ENCODE measurements at places on chromosomes 3 and 15.

- no peak for DNase-seq
Measured at GRCh38 chr3:73759297-73759711, 134.6 kb upstream of the PDZRN3 start.

DNA sequence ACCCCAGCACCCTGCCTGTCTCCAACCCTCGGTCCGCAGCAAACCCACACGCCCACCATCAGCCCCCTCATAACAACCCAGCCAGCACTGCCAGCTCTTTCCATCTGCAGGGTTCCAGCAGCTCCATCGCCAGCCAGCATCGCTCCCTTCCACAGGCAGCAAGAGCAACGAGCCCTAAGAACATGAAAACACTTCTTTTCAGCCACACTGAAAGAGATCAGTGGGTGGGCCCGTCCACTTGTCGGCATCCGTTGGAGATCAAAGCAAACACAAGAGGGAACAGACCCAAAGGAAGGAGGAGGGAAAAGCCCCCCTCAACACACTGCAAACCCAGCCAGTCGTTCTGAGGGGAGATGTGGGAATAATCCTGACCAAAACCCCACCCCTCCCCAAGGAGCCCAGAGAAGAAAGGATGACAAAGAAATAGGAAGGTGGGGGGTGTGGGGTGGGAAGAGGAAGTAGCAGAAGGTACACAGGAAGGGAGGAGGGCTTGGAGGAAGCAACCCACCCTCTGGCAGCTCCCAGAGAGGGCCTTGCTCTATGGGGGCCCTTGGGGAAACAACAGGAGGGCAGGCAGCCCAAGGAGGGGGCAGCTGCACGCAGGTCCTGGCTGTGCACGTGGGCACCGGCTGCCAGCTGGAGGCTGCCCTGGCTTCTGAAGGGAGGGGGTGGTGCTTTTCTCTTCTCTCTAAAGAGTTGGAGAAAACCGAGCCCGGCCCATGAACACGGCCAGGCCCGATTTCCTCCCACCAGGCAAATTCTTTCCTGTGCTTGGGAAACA, 473.6 kb upstream of the PROK2 start:
- DNase-seq = no peak

DNA sequence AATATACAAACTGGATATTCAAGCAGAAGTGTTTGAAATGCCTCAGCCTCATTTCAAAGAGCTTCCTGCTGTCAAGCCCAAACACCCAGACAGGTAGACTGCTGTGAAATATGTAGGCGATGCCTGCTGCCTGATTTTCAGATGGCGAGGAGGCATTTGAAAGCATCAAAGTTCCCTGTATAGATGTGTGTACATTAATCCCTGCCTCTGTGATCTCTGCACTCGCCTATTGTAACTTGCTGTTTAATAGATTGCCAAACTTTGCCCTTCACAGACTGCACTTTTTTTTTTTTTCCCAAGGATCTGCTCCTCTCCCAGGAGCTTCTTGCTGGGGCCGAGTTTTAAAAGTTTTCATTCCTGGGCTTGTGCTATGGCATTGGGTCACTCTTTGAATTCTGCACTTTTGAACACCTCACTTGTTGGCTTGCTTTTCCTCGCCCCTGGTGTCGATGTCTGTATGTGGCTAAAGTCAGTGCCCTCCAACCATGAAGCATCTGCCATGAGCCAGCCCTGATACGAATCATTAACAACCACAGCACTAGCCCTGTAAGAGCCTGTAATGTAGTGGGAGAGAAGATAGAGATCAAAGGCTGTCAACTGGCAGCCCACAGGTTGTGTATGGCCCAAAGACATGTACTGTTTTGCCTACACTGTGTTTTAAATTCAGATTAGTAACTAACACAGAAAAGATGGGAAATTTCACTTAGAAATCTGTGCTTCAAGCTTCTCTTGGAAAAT, 287.6 kb upstream of the ICE2 start:
- DNase-seq = no peak

DNA sequence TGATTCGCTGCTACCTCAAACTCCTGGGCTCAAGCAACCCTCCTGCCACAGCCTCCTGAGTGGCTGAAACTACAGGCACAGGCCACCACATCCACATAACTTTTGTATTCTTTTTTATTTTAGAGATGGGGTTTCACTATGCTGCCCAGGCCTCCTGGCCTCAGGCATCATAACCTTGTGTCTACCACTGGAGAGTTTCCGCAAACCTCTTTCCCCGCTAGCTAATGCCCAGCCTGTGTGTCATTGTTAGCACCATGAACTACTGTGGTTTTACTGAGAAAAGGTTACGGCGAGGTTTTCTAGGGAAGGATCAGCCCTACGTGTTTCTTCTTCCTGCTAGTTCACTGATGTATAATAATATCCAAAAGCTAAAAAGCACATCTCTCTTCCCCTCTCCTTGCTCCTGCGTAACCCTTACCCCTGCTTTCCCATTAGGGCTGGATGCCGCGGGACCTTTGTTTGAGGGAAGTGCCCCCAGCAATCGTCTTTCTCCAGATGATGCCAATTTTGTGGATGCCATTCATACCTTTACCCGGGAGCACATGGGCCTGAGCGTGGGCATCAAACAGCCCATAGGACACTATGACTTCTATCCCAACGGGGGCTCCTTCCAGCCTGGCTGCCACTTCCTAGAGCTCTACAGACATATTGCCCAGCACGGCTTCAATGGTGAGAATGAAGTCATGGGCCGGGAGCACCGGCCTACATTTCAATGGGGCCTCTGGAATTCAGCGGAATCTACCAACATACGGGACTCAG, 113.7 kb downstream of the LIPC start:
- no peak for DNase-seq

DNA sequence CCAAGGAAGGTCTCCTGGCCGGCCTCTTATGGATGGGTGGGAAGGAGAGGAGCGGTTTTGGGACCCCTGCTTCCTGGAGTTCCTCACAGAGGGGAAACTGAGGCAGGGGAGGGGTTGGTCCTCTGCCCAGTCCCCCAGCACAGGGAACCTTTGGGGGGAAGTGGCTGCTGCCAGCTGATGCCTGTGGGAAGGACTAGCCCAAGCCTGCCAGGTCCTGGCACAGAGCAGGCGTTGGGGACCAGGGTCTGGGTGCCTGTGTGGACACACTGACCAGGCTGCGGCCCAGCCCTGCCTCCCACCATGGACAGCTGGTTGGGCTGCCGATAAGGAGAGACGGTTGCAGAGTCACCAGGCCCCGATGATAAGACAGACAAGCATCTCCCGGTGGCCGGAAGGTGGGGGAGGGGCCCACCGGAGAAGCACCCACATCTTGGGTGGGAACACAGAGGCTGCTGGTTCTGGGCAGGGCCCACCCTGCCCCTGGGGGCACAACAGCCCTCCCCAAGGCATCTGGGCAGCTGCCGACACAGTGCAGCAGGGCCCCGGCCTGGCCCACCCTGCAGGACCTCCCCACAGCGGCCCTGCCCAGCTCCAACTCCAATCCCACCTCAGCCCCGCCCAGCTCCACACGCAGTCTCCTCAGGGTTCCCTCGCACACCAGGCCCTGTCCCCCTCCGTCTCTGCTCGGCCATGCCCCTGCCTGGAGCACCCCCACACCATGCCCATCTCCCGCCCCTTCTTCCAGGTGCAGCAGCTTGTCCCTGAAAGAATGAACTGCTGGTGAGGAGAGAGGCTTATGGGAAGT, 50.7 kb downstream of the DNAJB8 start:
- DNase-seq = no peak

DNA sequence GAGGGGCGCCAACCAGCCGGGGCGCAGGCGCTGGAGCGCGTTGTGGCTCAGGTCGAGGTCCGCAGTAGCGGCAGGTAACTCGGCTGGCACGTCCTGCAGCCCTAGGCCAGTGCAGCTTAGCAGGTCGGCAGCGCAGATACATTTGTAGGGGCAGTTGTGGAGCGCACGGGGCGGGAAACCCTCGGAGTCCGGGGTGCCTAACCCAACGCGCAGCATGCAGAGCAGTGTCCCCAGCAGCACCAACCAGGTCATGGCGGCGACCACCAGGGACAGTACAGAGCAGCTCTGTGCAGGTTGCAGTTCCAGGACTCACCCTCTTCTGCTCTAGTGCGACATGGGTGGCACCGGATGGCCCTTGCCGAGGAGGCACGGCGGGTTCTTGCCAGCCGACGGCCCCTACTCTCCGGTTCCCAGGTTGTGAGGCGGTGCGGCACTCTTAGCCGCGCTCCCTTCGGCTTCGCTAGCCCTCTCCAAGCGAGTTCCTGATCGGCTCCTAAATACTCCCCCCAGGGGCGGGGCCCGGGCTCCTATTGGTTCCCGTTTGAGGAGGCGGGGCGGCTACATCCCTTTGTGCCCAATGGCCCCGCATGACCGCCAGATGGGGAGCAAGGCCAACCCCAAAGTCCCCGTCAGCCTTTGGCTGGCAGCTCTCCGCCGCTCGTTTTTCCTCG, at the start of gene AMIGO3:
TSS of gene AMIGO3 (minus strand) at position 471 of the 671 bp plus-strand sequence. CDS start at position 252, 219 bp downstream.
- peak; percentile 88 for DNase-seq

DNA sequence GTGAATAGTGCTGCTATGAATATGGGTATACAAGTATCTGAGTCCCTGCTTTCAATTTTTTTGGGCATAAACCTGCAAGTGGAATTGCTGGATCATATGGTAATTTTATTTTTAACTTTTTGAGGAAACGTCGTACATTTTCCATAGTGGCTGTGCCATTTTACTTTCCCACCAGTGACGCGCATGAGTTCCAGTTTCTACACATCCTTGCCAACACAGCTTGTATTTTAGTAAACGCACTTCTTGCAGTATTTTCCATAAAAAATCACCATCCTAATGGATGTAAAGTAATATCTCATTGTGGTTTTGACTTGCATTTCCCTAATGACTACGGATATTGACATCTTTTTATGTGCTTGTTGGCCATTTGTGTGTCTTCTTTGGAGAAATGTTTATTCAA, 105.0 kb downstream of the NFKBIZ start:
- DNase-seq = no peak

GRCh38 chr15:47412802-47413201, 304.5 kb upstream of the SEMA6D start:
- no peak for DNase-seq

DNA sequence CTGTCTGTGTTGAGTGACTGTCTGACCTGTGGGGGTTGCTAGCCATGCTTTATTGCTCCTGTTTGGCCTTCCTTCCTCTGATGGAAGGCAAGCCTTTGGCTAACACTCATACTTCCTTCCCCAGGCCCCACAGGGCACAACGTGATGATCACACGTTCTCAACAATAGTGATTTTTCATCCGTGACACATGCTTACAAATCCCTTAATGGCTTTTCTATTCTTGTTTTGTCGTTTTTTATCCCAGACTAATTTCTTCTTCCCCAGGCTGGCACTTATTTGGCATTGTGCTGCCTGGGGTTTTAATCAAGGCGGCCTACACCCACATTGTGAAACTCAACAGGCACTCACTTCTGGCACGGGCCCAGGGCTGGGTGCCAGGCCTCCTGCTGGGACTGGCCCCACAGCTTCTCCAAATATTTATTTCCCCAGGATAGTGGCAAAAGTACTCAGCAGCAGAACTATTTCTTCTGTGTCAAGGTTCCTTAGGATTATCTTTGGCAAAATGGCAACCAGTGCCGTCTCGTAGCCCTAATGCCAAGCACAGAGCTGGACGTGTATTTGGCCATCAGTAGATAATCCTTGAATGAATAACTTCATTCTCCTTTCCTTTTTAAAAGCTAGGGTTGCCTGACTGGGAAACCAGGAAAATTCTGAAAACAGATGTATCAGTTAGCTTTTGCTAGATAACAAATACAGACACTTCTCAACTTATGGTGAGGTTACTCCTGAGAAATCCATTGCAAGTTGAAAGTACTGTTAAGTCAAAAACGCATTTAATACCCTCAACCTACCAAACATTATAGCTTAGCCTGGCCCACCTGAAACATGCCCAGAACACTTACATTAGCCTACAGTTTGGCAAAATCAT, 30.6 kb downstream of the CMTM7 start:
- DNase-seq = peak; percentile 24

DNA sequence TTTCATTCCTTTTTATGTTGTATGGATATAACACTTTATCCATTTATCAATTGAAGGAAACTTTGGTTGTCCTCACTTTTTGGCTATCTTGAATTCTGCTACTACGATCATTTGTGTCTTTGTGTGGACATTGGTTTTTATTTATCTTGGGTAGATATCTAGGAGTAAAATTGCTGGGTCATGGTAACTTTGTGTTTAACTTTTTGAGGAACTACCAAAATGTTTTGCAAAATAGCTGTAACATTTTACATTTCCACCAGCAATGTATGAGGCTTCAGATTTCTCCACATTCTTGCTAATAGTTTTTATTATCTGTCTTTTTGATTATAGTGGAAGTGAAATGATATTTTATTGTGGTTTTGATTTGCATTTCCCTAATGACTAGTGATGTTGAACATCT, 55.6 kb downstream of the TLNRD1 start:
- no peak for DNase-seq

DNA sequence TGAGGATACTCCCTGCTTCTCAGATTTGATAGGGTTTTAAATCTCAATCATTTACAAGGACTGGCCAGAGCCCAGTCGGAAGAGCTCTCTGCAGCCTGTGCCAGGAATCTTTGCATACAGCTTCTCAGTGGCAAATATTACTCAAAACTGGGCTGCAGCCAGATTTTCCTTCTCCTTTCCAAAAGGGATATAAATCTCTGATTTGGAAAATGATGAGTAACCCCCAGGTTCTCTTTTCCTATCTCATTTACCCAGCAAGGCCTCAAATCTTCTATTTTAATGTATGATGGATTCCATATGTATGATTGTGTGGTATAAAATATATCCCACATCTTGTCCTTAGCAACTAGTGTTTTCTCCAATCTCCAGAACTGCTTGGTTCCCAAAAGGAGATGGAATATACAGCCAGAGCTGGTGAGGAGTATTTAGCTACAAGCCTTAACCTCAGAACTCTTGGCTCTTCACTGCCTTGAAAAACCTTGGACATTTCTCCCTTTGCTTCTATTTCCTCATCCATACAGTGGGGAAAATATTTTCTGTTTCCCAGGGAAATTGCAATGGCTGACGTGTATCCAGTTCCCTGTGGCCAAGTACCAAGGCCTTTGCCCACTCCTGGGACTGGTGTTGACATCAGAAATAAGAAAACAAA, 114.4 kb downstream of the ATG7 start:
- no peak for DNase-seq

DNA sequence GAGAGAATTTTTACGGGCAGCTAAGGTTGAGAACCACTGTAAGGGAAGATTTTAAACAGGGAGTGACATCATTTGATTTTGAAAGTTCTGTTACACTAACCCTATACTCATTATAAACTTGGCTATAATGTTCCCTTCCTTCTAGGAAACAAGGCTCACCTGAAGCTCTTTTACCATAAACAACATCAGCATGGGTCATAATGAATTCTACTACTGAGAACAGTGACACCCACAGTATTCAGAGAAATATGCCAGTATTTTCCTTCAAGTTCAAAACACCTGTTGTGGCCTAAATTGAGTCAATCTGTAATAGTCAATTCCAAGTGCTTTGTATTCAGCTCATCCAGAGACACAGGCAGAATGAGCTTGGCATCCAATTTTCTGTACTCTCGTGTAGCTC, 175.3 kb upstream of the STT3B start:
- no peak for DNase-seq

DNA sequence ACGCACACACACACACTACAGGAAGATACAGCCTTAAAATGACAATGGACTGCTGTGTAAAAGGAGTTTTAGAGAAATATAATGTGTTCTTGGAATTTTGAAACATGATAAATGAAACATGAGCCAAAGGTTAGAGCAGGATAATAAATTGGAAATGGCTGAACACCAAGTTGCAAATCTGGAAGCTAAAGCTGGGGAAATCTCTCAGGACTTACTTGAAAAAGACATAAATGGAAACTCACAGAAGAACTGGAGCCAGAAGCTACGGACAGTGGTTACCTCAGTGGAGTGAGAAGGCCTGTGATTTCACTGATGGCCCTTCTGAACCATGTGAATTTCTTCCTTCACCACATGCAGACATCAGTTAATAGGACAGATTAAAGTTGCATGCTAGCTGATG, 37.3 kb upstream of the ATP10A start:
- DNase-seq = no peak
